Lung (tissue), 17 donors: ENCODE measurements at places on chromosomes 13 and 19. TPM values are rescaled to one million over a fixed set of nuclear protein-coding genes. Genes with fewer than 3 reads are reported as not detected.

DNA sequence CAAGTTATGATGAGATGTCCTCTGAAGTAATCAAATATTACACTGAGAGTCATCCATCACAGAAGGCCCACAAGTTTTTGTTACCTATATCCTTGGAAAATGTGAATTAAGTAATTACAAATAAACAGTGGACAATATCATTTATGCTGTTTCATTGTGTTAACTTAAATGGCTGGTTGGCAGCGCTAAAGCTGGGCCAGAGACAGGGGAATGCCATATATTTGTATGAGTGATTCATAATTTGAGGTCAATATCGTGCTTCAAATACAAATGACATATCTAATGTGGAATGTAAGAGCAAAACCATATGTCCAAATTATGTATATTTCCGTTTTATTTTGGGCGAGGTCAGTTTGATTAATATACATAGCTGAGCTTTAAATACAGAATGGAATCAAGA, 1556.2 kb downstream of the SLITRK5 start:
- no peak for DNase-seq

GPALPP1 gene
- 45.0 TPM for total RNA-seq

CPAMD8 gene
- total RNA-seq: 38.5 TPM

GRCh38 chr13:23147827-23148226, 33.0 kb upstream of the SGCG start:
- DNase-seq: no peak

- peak; percentile 95 for DNase-seq
Observed at GRCh38 chr19:11324079-11324661, 15.3 kb downstream of the RAB3D start.

GRCh38 chr13:49020940-49021553, 45.3 kb downstream of the FNDC3A start:
- no peak for DNase-seq

DNA sequence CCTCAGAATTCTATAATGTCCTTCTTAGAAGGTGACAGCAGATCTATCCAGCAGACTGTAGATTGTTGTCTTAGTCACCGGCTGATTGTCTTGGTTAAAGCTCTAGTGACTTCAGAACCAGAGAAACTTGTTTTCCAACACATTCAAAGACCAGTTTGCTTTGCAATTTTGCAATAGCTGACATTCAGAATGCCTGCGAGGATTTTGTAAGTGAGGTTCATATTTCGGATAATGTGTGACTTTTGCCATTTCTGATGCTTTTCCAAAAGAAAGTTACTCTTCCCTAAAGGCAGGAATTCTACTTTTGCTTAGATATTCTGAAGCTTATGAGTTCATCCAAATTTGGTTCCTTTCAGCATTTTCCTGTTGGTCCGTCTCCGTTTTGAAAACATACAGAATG, 13.2 kb downstream of the SPINT2 start:
- peak; percentile 88 for DNase-seq

DNA sequence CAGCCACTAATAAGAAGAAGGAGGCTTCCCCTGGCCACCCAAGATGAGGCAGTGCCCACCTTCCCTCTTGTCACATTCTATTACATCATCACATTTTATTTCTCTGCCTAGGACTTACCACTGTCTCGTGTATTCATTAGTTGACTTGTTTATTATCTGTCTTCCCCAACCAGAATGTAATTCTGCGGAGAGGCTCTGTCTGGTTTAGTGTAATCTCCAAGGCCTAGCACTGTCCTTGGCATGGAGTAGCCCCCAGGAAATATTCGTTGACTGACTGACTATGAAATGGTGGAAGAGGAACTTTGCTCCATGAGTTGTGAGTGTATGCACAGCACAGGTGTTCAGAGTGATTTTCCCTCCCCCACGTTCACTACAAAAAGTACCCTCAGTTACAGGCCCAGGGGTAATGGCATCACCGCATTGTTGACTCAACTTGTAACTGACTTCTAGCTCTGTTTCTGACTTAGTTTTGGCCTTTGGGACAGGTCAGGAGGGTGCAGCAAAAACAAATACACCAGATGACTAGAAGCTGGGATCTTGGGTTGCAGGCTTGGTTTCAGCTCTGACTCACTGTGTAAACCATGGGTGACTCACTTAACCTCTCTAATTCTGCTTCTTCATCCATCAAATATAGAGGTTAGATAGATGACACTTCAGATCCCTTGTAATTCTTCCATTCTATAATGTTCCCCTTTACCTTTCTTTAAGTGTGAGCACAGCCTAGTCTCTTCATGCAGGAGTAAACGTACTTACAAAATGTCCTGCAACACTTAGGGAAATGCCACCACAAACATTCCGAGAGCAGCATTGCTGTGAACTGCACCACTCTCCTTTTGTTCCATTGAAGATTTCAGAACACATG, 229.7 kb downstream of the KCNRG start:
- DNase-seq: no peak
